ENCODE measurements at places on chromosomes 13 and 19.

GRCh38 chr13:101728021-101728420 lies 275.5 kb downstream of the ITGBL1 start:
- DNase-seq = no peak

DNA sequence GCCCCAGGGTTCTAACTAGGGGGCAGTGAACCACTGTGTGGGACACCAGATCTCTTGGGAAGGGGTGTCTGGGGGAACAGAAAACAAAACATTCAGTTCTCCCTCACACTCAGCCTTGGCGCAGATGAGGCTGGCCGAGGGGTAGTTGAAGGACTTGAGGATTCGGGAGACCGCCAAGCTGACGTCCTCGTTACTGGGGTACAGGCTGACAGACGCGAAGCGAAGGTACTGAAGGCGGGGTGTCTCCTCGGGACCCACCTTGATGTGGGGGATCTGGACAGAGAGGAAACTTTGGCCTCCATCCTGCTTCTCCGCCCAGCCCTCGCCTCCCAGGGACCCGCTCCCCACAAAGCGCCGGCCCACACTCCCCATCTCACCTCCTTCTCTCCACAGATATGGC lies 7.6 kb downstream of the GRIK5 start:
- no peak for DNase-seq

- DNase-seq = no peak
Observed at GRCh38 chr13:31670831-31671617, 68.3 kb upstream of the RXFP2 start.

DNA sequence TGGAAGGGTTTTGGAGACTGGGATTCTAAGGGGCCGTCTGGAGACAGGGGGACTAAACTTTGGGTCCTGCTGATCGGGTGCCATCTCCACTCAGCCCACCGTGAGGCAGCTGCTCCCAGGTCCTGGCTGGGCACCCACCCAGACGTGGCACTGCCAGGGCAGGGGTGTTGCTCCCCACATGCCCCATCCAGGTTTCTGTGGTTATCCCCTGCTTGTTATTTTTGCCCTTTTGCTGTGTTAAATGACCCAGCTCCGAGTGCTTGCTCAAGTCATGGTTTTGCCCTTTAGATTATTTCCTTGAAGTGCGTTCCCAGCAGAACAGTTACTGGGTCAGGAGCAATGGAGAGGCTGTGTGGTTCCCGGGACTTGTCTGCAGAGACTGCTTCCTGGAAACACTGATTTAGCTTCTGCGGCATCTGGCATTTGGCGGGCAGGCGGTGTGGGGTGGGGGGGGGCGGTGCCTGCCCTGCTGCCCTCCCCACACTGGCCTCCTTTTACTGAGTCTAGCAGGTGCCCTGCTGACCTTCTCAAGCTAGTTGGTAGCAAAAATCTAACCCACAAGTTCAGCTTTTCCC lies 1.9 kb downstream of the RAB11B start:
- DNase-seq = peak; percentile 40

- DNase-seq = no peak
Observed at GRCh38 chr19:36093146-36093662, 17.7 kb upstream of the OVOL3 start.

- no peak for DNase-seq
Observed at GRCh38 chr19:892243-892893, 619 bp downstream of the MED16 start.

GRCh38 chr13:113296823-113297369 lies at the start of gene LAMP1:
TSS of gene LAMP1 (plus strand) at chr13:113297239. CDS start at chr13:113297435, 196 bp downstream.
- peak; percentile 90 for DNase-seq

DNA sequence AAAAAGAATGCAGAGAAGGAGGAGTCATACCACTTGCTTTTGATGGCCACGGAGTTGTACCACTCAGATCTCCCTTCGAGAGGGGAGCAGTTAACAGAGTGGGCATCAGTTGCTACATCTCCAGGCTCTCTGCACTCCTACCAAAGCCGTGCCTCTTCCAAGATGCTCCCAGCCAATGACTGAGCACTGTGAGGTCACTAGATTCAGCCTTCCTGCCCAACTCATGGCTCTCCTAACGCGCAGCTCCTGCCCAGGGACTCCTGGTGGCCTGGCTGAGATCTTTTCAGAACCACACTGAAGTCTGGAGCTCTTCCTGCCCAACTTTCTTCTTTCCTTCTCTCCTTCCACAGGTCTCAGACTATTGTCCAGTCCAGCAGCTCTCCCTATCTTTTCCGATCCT lies 66.7 kb downstream of the LHFPL6 start:
- DNase-seq = no peak

- DNase-seq = no peak
Observed at GRCh38 chr13:101915755-101916107, 463.3 kb downstream of the ITGBL1 start.

- no peak for DNase-seq
Observed at GRCh38 chr19:6417713-6418561, 6.7 kb downstream of the KHSRP start.

GRCh38 chr13:94201022-94201421 lies 278.5 kb downstream of the DCT start:
- DNase-seq = no peak

- DNase-seq = no peak
Observed at GRCh38 chr19:51948975-51949374, 21.7 kb downstream of the ZNF613 start.

DNA sequence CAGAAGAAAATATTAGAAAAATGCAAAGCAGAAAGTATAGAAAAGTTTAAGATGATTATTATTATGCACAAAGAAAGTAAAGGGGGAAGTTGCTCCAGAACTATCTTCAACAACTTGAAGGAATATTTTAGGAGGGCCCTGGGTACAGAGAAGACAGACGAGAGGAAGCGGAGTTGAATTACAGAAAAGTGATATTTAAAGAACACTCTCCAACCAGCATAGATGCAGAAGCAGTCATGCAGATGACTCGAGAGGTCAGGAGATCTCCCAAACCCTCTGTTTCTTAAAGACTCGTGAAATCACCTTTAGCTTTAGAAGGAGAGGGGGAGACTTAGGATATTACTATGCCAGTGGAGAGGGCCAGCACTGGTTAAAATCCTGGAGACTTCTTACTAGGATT lies 8.5 kb upstream of the SHISA2 start:
- no peak for DNase-seq

DNA sequence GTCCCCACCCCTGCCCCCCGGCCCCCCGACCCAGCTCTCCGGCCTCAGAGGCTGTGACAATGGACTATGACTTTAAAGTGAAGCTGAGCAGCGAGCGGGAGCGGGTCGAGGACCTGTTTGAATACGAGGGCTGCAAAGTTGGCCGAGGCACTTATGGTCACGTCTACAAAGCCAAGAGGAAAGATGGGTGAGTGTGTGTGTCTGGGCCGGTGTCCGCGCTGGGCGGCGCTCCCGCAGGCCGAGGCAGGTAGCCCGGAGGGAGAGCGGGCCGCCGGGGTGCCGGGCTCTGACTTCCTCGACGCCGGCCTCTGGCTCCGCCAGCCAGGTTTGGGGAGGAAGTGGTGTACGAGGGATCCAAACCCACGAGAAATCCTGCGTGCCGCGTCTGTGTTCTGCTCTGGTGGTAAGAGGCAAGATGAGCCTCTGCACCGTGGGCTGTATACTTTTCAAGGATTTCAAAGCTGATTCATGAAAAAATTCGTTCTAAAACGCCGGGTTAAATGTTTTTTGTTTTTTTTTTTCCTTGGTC lies 718 bp downstream of the CDK8 start:
- peak; percentile 33 for DNase-seq

DNA sequence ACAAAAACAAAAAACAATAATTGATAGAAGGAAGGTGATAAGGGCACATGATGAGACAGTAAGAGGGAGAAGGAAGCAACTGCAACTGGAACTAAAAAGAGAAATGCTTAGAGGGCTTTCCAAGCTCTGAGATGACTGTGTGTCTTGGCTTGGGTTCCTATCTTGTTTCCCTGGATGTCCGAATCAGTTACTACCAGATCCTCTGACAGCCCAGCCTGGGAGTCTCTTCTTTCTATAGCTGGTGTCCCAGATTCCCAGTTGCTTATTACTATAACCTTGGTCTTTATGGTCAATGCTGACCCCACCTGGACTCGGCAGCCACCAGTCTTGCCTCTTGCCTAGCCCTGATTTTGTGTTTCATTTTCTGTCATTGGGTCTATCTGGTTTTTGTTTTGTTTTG lies 116.4 kb downstream of the RFC3 start:
- no peak for DNase-seq

DNA sequence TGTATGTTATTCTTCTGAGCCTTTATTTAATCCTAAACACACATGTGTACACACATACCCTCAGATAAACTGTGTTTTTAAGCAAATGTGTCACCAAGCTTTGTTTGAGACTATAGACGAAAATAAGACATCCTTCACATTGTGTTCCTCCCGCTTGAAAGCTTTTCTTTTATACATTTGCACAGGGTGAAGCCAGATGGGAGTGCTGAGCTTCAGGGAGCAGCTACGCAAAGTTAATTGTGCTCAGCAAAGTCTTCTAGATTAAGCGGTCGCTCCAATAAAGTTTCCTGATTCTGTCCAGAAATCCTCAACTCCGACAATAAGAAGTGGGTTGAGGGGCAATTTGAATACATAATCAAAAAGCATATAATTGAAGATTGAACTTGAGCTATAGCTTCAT lies 117.2 kb upstream of the ARGLU1 start:
- no peak for DNase-seq

GRCh38 chr19:47819858-47820257 lies 1.9 kb upstream of the CRX start:
- DNase-seq = no peak

DNA sequence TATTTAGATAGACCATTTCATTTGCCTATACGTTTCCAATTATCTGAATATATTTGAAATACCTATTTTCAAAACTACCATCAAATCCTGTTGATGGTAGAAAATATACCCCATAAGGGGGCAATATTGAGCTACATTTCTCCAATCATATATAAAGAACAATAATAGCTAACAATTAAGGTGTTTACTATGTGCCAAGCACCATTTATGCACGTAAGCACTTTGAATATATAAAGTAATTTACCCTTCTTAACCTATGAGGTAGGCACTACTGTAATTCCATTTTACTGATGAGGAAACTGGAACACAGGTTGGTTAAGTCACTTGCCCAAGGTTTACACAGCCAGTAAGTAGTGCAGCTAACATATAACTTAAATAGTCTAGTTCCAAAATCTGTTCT lies 79.2 kb downstream of the UBL3 start:
- no peak for DNase-seq

GRCh38 chr19:1307320-1307719 lies 21.6 kb downstream of the EFNA2 start:
- DNase-seq = no peak

DNA sequence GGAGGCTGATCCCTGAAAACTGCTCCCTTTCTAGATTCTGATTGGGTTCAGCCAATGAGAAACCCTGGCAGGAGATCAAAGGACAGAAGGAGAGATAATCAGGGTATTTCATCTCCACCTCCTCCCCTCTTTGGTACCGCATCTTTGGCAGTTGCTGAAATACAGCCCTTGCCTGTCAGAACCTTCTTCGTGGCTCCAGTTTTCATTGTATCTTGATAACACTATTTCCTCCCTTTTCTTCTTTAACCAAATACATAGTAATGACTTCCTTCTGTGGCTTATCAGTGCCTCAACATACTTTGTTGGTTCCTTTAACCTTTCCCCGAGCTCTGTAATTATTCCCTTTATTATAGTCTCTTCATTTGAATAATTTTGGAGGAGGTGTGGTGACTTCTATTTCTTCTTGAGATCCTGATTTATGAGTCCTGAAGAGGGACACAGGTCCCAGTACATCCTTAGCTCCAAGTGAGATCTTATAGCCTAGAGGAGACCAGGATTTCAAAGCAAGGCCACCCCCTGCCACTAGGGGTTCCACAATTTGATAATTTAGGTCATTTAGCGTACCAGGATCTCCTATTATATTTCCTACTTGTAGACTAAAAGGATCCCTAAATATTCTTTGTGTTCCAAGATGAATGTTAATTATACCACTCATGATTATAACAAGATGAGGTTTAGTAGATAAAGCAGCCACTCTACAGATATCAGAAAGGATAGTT lies 98.0 kb downstream of the EDNRB start:
- no peak for DNase-seq

- no peak for DNase-seq
Observed at GRCh38 chr19:14175351-14175792, 30.6 kb downstream of the ADGRL1 start.

- no peak for DNase-seq
Observed at GRCh38 chr19:48674216-48674809, 1.5 kb upstream of the NTN5 start.

GRCh38 chr13:42148538-42148937 lies 100.1 kb downstream of the DGKH start:
- DNase-seq = no peak
